Activated CD8-positive, alpha-beta memory T cell treated with anti-CD3 and anti-CD28 coated beads, Interleukin-2, amount 10 ng/mL, durations not matched to agents 7 days and 5 days (primary cell): ENCODE measurements at places on chromosomes 4 and X. TPM values are rescaled to one million over a fixed set of nuclear protein-coding genes. Genes with fewer than 3 reads are reported as not detected.

The SHOX gene
- not detected for total RNA-seq

The LRAT gene
- total RNA-seq: not detected

The ZNF185 gene
- total RNA-seq: 0.91 TPM

The RAB41 gene
- not detected for total RNA-seq

The CXXC4 gene
- total RNA-seq: not detected

The PLXNB3 gene
- 0.50 TPM for total RNA-seq

The PAGE4 gene
- not detected for total RNA-seq

The GUCY2F gene
- not detected for total RNA-seq

The PNMA6F gene
- total RNA-seq: not detected

The ADAM29 gene
- total RNA-seq: not detected

The RNF175 gene
- not detected for total RNA-seq

The MAGEA1 gene
- not detected for total RNA-seq

The DCAF8L2 gene
- total RNA-seq: not detected

The PCYT1B gene
- total RNA-seq: 0.23 TPM

The WDR1 gene
- 481 TPM for total RNA-seq

The TMPRSS11A gene
- not detected for total RNA-seq

The RNF212 gene
- 3.2 TPM for total RNA-seq

The MAGEC3 gene
- not detected for total RNA-seq

The ZFYVE28 gene
- 30.3 TPM for total RNA-seq

The USP17L30 gene
- not detected for total RNA-seq

The GPC3 gene
- total RNA-seq: not detected

The TMEM154 gene
- total RNA-seq: 25.4 TPM

The ANKRD50 gene
- total RNA-seq: 0.14 TPM

The FRG2 gene
- total RNA-seq: not detected

The P2RY10 gene
- 105 TPM for total RNA-seq

The DNAAF6 gene
- total RNA-seq: not detected

The ASB5 gene
- total RNA-seq: not detected

The HSD17B11 gene
- 31.9 TPM for total RNA-seq

The RHOXF1 gene
- not detected for total RNA-seq

The FDCSP gene
- total RNA-seq: not detected

The XAGE3 gene
- not detected for total RNA-seq

The TRIM60 gene
- not detected for total RNA-seq

The MAGEA6 gene
- total RNA-seq: not detected

The IL1RAPL1 gene
- total RNA-seq: not detected

The FGG gene
- total RNA-seq: not detected

The MECP2 gene
- 81.1 TPM for total RNA-seq

The AR gene
- not detected for total RNA-seq

The GAGE2A gene
- not detected for total RNA-seq

The VAMP7 gene
- 32.6 TPM for total RNA-seq

The SPIN2B gene
- 7.1 TPM for total RNA-seq

The NMU gene
- total RNA-seq: not detected

The CCNQ gene
- total RNA-seq: 17.5 TPM

The HPSE gene
- total RNA-seq: 19.6 TPM

The HDAC8 gene
- total RNA-seq: 29.0 TPM

The GABRB1 gene
- not detected for total RNA-seq

The APELA gene
- total RNA-seq: not detected

The PFKFB1 gene
- total RNA-seq: 1.2 TPM

The ZNF711 gene
- not detected for total RNA-seq

The SH3RF1 gene
- 0.35 TPM for total RNA-seq
